MV-4-11 (cell line): ENCODE measurements at places on chromosomes 2 and 18.
A peak's percentile ranks its signal among the peaks of the same experiment; 100 is the strongest.

GRCh38 chr2:85390941-85391669, 19.1 kb downstream of the CAPG start:
- DNase-seq, result peak; percentile 41

GRCh38 chr2:207481924-207482323, 47.8 kb upstream of the CREB1 start:
- no peak for DNase-seq

GRCh38 chr2:239441261-239442078, 40.6 kb upstream of the HDAC4 start:
- DNase-seq, result peak; percentile 65

- peak; percentile 66 for DNase-seq
These were observed 12.2 kb upstream of the CAB39 start for GRCh38 chr2:230700447-230700846.

DNA sequence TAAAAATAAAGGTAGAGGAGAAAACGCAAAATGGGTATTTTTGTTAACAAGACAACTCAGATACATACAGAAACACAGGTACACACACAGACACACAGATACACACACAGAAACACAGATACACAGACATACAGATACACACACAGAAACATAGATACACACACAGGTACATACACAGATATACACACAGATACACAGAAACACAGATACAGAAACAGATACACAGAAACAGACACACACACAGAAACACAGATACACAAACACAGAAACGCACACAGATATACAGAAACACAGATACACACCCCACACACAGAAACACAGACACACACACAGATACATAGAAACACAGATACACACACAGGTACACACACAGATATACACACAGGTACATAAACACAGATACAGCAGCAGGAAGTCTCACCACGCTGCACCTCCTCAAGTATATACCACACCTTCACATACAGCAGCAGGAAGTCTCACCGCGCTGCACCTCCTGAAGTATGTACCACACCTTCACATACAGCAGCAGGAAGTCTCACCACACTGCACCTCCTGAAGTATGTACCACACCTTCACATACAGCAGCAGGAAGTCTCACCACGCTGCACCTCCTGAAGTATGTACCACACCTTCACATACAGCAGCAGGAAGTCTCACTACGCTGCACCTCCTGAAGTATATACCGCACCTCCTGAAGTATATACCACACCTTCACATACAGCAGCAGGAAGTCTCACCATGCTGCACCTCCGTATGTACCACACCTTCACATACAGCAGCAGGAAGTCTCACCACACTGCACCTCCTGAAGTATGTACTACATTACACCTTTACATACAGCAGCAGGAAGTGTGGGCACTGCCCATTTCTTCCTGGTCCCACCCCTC, 250.5 kb downstream of the HDAC4 start:
- no peak for DNase-seq

GRCh38 chr2:124566518-124566970, 541.5 kb downstream of the CNTNAP5 start:
- no peak for DNase-seq

DNA sequence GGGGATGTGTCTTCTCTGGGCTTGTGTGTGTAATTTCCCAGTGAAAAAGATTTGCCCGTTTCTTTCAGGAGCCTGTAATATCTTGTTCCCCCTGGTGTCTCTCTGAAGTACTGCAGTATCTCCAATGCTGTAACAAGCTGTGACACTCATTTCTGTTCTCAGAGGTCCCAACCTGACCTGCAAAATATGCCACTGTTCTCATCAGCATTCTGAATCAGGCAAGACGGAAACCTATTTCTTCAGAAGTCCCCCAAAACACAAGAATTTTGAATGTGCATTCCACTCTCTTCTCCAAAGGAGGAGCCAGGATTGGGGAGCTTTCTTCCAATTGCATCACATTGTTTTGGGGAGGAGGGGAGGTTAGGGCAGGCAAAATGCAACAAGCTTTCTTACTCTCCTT, 77.0 kb upstream of the CNGA3 start:
- DNase-seq, result peak; percentile 55

GRCh38 chr2:85160966-85161960, 28.1 kb downstream of the TCF7L1 start:
- DNase-seq, result no peak

- DNase-seq, result no peak
These were observed 677.7 kb downstream of the DCDC2C start for GRCh38 chr2:4381049-4381448.

DNA sequence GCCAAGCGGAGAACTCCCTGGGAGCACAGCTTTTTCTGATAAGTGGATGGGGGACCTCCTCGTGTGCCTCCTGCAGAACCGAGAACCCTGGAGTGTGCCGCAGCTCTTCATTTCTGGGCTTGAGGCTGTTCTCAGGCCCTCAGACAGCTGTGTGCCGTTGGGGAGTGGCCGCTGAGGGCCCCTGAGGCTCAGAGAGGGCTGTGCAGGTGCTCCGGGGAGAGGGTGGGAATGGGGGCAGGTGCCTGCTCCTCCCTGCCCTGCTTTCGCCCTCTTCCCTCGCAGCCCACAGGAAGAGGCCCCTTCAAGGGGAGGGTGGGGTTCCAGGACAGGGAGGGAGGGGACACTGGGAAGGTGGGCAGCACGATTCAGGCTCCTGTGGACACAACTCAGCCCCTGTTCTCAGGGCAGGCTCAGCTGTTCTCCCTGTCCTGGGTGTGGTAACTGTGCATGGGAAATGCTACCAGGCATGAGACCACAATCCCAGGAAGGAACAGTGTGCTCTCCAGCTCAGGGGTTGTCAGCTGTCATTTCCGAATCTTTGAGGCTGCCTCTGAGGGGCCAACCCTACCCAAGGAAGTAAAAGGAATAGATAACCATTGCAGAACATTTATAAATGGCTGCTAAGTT, 11.3 kb downstream of the LCT start:
- DNase-seq, result no peak

DNA sequence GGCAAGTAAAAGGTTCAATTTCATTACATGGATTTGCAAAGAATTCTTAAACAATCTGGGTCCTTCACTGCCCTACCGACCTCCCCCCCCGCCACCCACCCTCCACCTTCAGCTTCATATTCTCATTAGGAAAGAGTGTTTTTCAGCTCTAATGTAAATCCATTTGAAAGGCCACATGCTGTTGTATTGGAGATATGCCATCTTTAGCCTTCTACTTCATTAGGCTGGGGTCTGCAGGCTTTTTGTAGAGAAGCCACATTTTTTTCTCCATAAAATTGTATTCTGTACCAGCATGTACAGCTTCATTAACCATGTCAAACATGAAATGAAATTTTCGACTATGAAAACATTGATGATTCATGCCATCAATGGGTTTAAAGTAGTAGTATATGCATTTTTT, 42.8 kb upstream of the THUMPD2 start:
- no peak for DNase-seq

DNA sequence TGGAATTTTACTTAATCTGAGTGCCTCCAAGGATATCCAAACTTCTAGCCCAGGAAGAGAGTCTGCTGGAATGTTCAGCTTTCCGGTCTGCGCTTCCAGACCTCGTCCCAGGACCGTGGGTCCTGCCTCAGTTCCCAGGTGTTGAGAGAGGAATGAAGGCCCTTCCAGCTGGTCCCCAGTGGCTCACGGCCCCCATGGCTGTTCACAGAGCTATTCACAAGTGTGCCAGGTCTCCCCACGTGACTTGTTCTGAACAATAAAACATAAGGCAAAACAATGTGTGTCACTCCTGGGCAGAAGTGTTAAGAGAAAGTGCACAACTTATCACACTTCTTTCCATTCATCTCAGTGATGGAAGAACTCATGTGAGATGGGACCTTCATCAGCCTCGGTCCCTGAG, 20.1 kb upstream of the TEX51 start:
- DNase-seq, result no peak

- DNase-seq, result no peak
These were observed 48.8 kb downstream of the FEZ2 start for GRCh38 chr2:36549165-36549574.

DNA sequence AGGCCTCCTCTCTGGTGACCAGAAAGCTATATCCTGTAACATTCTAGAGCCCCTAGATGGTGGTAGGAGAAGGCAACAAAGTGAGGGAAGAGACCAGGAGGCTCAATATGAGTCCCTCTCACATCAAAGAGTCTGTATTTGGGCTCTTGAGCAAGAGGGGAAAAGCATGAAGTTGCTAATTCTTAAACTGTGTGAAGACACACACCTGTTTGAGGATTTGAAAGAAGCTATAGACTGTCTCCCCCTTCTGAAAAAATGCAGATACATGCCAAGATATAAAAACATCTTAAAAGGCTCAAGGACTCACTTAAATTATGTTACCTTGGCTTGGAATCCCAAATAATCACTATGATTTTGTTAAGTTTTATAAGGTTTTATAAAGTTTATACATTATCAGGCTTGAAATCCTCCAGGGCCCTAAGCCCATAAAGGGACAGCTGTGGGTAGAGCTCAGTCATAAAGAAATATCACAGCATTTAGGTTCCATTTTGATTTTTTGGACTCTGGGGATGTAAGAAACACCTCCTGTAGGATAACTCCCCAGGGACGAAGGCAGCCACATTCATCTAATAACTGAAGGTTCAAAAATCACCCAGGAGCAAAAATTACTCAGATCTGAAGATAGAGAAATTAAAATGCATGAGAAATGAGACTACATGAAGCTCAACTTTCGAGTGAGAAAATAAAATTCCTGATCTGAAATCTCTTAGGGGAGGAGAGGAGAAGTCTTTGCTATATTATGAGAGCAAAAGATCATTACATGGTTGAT, 136.1 kb upstream of the LGALSL start:
- DNase-seq, result no peak

DNA sequence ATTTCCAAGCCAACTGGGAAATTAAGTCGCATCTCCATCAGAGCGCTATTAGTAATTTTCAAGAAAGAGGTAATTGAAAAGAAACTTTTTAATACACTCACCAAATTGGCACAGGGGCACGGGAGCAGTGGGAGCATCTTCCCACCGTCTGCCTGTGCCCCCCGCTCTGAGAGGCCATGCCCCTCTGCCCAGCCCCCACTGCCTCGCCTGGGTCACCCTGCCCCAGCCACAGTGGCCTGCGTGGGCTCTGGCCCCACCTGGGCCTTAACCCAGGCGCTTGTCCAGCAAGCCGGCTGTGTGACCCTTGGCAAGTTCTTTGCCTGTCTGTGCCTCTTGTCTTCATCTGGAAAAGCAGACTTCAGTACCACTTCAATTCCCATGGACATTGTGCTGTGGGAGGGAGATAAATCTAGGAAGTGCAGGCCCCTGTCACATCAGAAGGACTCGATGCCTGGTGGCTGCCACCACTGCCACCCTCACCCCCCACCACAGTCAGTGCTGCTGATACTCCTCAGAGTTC, 31.9 kb downstream of the GLI2 start:
- DNase-seq, result no peak

DNA sequence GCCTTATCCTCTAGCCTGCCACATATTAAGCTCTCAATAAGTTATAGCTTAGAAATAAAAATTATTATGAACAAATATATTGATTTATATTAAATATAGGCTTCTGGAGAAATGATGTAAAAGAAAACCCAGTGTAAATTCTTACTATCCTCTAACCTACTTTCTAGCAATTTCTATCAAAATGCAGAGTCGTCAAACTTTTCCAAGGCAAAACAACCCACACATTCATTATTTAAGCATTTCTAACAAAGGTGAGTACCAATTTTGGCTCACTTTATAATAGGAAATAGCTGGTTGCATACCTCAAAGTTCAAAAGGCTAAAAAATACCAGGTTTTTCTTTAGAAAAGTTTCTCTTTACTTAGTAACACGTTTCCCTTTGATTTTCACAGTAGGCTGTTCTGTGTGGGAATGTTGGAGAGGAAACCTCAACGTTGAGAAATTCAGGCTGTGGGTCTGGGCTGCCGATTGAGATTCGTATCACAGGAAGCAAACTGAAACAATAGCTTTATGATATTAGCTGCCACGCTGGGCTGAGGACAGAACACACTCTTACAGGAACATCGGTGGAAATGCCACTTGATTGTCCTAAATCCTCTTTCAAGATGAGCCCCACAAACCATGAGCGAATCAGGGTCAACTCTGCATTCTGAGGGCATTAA, 53.0 kb downstream of the EPAS1 start:
- peak; percentile 42 for DNase-seq

DNA sequence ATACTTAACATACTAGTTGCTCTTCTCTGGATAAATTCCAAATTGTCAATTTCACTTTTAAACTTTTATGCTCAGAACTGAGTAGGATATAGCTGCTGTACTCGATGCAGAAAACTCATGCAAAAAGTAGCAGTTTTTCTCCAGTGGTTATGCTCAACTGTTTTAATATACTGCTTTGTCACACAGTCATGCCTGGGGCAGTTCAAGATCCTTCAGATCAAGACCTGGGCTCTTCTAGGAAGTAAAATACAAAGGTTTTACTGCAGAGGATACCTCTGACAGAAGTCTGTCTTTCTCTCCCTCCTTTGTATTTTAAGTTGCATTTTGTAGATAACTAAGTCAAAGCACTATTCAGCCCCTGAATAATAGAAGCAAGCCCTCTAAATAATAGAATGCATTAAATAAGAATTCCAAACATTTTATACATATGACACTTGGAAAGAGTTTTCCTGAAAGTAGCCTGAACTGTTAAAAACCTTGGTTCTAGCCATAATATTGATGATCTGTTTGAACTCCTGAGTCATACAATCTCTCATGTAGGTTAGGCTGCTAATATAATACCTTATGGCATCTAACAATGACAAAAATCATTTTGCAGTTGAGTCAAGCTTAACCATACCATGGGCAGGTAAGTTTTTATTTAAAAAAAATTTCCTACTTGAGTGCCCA, 183.3 kb upstream of the TRIB2 start:
- no peak for DNase-seq
